ENCODE measurements at places on chromosomes 13 and 19.

DNA sequence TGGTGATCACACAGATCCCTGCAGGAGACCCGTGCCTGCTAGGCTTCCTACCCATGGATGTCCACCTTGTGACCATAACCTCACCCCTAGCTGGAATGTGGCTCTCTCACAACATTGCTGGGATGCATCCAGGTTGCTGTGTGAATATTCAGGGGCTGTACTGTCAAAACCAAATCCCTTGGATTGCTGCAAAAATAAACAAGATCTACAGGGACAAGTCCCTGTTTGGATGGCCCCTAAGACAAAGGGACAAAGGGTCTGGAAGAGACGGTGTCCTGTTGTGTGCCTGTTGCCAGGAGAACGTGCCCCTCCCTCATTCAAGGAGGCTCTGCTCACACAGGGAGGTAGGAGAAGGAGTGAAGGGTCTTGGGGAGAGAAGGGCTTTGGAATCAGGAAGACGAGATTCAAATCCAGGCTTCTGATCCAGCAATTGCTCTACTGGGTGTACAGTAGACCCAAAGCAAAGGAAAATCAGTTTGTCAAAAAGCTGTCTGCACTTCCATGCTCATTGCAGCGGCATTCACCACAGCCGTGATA is 89.2 kb upstream of the WASF3 start:
- DNase-seq: no peak

DNA sequence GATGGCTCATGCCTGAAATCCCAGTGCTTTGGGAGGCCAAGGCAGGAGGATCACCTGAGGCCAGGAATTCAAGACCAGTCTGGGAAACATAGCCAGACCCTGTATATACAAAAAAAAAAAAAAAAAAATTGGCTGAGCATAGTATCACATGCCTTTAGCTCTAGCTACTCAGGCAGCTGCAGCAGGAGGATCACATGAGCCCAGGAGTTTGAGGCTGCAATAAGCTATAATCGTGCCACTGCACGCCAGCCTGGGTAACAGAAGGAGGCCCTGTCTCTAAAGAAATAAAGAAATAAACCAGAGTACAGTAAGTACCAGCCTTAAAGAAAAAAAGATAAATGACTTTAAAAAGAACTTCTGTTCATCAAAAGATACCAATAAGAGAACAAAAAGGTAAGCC is 52.9 kb downstream of the FAM124A start:
- DNase-seq: no peak

DNA sequence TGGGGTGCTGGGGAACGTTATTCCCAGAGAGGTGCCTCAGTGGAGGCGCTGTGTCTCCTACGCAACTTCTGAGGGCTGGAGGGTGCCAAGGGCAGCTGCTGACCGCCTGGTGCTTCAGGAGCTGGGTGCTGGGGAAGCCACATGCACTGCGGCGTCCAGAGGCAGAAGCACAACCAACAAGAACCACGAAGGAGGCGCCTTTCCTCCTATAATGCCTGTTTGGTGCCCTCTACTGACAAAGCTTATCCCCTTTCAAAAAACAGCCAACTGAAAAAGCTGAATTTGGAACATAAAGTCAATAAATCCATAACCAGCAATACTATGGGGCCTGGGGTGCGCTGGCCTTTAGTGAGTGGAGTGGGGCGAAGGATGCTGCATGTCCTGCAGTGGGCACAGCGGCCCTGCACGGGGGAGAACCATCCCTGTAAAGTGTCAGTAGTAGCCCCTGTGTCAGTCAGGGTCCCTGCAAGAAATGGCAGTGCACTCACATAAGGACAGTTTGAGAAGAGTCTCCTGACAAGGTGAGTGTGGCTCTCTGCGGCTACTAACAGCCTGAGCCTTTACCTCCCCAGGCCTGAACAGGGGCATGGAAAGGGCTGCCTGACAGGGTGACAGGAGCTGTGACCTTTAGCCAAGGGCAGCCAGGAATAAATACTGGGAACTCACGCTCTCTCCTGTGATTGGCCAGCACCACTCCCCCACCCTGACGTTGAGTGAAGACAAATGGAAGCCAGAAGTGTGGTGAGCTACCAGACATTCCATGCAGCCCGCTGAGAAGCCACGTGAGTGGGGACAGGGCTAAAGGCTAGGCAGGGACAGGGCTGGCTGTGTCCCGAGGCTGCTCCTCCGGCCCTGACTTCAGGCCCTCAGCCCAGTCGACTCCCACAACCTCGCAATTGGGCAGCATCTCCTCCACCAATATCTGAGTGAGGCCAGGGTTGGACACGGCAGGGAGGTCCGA is 4.5 kb upstream of the B3GNT8 start:
- no peak for DNase-seq

GRCh38 chr19:12843999-12844732 is 5.9 kb downstream of the MAST1 start:
- DNase-seq: no peak

DNA sequence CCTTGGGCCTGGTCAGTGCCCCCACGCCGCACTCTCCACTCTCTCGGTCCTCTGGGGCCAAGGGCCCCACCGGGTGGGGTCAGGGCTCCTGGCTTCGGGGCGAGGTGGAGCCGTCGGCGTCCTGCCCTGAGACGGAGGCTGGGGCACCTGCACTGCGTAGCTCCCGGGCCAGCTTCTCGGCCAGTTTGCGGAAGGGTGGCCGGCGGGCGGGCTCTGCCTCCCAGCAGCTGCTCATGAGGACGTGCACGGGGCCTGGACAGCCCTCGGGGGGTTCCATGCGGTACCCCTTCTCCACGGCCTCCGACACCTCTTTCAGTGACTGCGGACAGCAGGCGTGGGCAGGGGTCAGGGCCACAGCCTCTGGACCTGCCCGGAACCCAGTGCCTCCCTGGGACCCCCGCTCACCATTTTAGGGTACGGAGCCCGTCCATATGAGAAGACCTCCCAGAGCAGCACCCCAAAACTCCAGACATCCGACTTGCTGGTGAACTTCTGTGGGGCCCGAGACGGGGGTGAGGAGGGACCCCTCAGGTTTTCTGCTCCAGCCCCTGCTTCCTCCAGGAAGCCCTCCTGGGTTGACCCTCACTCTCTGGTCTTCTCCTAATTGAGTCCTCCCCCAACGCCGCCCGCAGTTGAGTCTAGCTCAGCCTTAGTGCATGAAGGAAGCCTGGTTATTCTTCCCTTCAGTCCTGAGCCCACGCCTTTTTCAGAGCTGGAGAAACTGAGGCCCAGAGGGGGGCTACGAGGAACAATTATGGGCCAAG is 6.3 kb upstream of the RAX2 start:
- DNase-seq: no peak

DNA sequence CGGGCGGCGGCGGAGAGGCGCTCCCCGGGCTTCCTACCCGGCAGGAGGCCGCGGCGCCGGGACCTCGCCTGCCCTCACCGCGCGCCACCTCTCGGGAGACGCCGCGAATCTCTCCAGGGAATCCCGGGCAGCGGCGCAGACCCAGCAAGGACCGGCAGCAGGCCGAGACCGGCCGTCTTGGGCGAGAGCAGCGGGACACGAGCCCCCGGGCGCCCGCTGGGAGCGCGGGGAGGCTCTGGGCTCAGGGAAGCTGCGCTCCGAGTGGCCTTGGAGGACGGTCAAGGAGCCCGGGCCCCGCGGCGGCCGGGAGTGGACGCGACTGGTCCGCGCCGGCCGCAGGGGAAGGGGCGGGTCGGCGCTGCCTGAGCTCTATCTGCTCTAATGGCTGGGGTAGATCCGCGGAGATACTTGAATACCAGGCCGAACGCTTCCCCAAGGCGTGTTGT is 14.7 kb downstream of the CDX2 start:
- no peak for DNase-seq

GRCh38 chr19:44430956-44431355 is 17.3 kb downstream of the ZNF229 start:
- DNase-seq: no peak

GRCh38 chr19:46066471-46066870 is 25.7 kb upstream of the IGFL4 start:
- no peak for DNase-seq

DNA sequence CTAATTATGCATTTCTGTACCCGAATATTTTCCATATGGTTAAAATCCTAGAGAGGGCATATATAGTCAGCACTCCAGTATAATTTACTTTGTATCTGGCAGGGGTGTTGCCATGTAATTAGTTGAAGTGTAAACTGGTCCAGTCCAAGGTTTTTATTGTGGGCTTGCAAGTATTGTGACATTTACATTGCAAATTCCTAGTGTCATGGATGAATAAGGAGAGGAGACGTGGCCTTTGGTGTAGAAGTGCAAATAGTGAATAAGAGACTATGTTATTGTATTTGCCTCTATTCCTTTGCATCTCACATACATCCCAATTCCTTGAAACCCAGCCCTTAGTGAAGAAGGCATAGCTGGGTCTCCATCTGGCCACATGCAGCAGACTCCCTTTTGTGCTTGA is 330.6 kb downstream of the ATP8A2 start:
- DNase-seq: no peak

DNA sequence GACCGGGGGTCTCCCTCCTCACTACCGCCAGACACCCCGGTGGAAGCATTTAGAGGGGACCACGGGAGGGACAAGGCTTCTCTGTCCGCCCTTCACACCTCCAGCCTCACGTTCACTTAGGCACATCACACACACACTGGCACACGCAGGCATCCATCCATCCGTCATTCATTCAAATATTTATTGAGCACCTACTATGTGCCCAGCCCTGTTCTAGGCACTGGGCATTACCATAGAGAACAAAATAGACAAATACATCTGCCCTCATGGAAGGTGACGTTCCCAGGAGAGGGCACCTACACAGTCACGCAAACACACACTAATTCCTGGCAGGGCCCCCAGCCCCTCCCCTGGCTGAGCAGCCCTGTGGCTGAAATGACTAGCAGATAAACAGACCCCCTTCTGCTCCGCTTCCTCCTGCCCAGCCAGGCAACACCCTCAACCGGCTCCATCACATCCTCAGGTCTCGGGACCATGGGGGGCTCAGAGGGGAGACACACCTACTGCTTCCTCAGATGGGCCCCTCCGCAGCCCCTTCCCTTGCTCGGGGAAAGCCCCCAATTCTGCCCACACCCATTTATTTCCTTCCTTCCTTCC is 3.7 kb upstream of the NOP53 start:
- no peak for DNase-seq

DNA sequence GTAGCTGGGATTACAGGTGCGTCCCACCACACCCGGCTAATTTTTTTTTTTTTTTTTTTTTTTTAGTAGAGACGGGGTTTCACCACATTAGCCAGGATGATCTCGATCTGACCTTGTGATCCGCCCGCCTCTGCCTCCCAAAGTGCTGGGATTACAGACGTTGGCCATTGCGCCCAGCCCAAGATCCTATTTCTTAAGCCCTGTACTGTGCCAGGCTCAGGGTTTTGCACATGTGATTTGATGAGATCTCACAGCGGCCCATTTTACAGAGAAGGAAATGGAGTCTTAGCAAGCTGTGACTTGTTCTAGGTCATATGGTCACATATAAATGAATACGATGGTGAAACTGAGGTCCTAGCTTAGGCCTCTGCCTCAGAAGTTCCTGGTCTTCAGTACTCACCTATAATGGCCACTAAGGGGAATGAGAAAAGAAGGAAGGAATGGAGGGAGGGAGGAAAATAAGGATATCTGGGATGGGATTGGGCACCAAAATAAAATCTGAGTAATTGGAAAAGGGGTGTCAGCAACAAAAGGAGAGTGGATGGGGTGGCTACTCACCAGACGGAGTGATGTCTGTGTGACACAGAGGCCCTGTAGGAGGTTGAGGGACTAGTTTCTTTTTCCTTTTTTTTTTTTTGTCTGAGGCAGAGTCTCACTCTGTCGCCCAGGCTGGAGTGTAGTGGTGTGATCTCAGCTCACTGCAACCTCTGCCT is 1.3 kb downstream of the OSCAR start:
- no peak for DNase-seq

GRCh38 chr19:739998-740715 is 10.8 kb upstream of the MISP start:
- no peak for DNase-seq

- no peak for DNase-seq
These were observed 3.5 kb upstream of the ZNF577 start for GRCh38 chr19:51891193-51891747.

DNA sequence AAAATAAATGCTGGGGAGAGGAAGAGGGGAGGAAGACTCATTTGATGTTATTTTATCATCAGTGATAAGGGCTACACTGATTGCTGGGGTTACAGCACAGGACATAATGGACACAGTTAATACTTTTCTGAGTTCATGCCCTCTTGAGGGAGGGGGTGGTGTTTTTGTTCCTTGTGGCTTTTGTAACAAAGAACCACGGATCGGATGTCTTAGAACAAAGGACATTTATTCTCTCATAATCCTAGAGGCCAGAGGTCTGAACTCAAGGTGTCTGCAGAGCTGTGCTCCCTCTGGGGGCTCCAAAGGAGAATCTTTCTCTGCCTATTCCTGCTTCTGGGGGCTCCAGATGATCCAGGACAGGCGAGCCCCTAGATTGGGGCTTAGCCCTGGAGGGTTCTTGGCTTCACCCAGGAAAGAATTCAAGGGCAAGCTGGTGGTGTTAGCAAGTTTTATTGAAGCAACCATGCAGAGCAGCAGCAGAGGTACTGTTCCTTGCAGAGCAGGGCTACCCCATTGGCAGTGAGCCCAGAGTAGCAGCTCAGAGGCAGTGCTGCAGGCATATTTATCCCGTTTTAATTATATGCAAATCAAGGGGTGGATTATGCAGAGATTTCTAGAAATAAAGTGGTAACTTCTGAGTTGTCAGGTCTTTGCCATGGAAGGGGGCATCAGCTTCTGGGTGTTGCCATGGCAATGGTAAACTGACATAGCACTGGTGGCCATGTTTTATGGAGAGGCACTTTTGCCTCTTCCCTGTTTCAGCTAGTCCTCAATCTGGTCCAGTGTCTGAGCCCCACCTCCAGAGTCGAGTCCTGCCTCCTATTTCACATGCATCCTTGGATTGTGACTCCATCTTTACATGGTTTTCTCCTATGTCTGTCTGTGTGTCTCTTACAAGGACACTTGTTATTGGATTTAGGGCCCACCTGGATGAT is 18.0 kb downstream of the VAV1 start:
- no peak for DNase-seq

GRCh38 chr13:27953676-27954405 is 15.3 kb downstream of the CDX2 start:
- DNase-seq: peak; percentile 69

- no peak for DNase-seq
These were observed 22.2 kb downstream of the FUZ start for GRCh38 chr19:49790866-49791265.

DNA sequence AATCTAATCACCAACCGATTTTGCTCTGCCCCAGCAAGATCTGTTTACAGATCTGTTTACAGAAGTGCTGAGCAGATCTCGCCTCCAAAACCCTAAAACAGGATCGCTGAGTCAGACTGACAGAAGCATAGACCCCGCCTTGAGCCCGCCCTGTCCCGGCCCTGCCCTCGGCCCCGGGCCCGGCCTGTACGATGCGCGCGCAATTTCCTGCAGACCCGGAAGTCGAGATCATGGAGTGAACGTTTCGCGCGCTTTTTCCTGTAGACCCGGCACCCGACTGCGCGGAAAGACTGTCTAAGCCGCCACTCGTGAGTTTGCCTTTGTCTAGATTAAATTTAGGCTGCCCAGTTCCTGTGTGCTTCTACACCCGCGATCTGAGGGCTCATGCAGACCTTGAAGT is at the start of gene ZNF534:
ZNF534 (plus strand) TSS at position 212 of the 400 bp plus-strand sequence. CDS start 2,327 bp downstream, outside the sequence.
- DNase-seq: no peak

GRCh38 chr19:10315335-10316214 is at the start of gene FDX2:
FDX2 (minus strand) TSS chr19:10316015; CDS start chr19:10315996, 19 bp downstream.
- DNase-seq: peak; percentile 95
